ENCODE measurements at places on chromosomes 11 and 22.
A peak's percentile ranks its signal among the peaks of the same experiment; 100 is the strongest.

DNA sequence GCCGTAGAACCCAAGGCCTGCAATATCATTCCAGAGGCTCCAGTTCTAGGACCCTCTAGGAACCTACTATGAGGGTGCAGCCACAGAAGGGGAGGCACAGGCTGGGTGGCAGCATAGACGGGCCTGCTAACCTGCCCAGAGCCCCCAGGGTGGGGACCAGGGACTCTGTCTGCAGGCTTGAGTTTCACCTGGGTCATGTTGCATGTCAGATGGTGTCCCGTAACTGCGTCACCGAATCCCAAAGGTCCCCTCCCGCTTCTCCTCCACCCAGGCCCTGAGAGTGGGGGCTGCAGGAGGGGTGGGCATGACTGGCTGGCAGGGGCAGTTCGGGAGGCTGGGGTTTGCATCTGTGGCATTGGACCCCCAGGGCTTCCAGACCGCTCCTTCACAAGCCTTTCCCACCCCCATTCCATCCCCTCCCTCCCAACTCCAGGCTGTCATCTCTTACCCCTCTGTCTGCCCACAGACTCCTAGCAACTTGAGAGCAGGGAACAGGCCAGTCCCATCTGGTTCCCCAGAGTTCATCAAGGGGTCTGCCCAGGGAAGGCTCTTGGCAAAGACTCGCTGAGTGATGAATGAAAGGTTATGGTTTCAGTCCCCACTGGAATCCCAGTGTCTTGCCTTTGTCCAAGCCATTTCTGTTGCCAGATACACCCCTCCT is 16.3 kb downstream of the MYO7A start:
- peaks cover 5% of the 10 kb centered on the region for H3K4me1 ChIP-seq
- H3K27me3 ChIP-seq, result peaks cover 10% of the 10 kb centered on the region
- H3K27ac ChIP-seq, result no peak overlapping the region
- no peak for DNase-seq
- no peak overlapping the region for H3K4me3 ChIP-seq
- no peaks in the 10 kb centered on the region for H3K36me3 ChIP-seq

GRCh38 chr11:65317025-65317786 is 2.5 kb downstream of the CDC42EP2 start:
- H3K27ac ChIP-seq, result no peak overlapping the region
- no peak overlapping the region for H3K4me3 ChIP-seq
- peaks cover 8% of the 10 kb centered on the region for H3K27me3 ChIP-seq
- H3K4me1 ChIP-seq, result peaks cover 5% of the 10 kb centered on the region
- no peak for DNase-seq

DNA sequence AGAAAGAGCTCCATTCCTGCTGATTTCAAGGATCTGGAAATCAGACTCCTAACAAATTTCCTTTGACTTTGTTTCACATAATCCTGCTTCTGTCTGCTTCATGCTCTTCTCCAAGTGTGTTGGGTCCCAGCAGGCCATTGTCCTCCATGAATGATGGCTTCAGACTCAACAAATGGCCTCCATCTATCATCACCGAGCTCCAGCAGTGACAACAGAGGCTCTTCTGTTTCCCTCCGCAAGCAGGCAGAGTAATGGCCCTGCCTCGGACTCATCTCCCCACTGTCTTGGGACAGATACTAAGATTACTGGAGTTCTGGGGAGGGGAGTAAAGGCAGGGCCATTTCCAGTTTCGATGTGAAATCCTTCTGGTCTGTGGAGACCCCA is 127.3 kb downstream of the TENM4 start:
- H3K4me3 ChIP-seq, result no peak overlapping the region
- no peak for DNase-seq
- H3K36me3 ChIP-seq, result no peaks in the 10 kb centered on the region

DNA sequence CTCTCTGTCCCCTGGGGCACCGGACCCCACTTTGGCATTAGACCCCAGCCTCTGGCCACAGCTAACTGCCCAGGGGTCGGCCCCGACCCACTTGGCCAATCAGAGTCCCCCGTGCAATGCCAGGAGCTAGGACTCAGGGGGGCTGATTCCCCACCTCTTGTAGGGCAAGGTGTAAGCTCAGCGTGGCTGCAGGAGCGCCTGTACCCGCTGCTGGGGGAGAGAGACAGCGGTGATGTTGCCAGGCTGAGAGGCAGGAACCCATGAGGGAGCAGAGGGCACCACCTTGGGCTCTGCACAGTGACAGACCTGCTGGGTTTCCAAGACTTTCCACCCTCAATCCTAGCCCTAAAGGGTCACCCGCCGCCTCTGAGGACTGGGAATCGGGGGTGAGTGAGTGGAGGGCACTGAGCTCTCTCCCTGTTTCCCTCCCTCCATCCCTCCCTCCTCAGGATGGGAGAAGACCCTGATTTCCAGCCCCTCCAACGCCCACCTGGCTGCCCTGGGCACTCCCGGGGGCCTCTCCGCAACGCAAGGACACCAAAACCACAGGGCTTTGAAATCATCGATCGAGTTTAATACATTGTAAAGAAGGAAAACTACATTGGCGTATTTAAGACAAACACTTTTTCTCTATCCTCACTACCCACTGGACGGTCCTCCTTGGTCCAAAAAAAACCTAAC is 128.4 kb downstream of the ARHGAP8 start:
- no peak overlapping the region for H3K4me3 ChIP-seq
- H3K27me3 ChIP-seq, result no peaks in the 10 kb centered on the region
- DNase-seq, result no peak
- H3K36me3 ChIP-seq, result no peaks in the 10 kb centered on the region
- no peaks in the 10 kb centered on the region for H3K4me1 ChIP-seq
- H3K27ac ChIP-seq, result no peak overlapping the region

DNA sequence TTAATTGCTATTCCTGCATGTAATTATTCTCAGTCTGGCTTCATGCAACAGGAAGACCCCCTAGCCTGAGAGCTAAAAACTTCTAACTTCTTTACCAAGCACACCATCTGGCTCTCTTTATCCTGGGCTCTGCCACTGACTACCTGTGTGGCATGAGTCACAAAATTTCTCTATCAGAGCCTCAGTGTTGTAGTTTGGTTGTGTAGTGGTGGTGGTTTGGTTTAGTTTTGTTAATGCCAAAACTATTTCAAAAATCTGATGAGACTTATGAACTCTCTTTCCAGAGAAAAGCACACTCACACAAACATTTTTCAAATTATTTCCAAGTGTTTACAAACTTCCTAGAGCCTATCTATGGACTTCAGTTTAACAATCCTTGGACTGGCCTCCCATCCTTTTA is 7.5 kb upstream of the IL17RA start:
- H3K36me3 ChIP-seq, result no peaks in the 10 kb centered on the region
- no peaks in the 10 kb centered on the region for H3K27me3 ChIP-seq
- peaks cover 20% of the 10 kb centered on the region for H3K4me1 ChIP-seq
- DNase-seq, result no peak

GRCh38 chr11:131064373-131064991 is 148.2 kb upstream of the SNX19 start:
- no peaks in the 10 kb centered on the region for H3K36me3 ChIP-seq
- H3K4me1 ChIP-seq, result no peaks in the 10 kb centered on the region
- peak; percentile 46 for DNase-seq

GRCh38 chr11:91396236-91397133 is 828.1 kb upstream of the FAT3 start:
- no peaks in the 10 kb centered on the region for H3K36me3 ChIP-seq
- no peak overlapping the region for H3K4me3 ChIP-seq
- no peaks in the 10 kb centered on the region for H3K27me3 ChIP-seq
- no peak overlapping the region for H3K27ac ChIP-seq
- DNase-seq, result no peak

DNA sequence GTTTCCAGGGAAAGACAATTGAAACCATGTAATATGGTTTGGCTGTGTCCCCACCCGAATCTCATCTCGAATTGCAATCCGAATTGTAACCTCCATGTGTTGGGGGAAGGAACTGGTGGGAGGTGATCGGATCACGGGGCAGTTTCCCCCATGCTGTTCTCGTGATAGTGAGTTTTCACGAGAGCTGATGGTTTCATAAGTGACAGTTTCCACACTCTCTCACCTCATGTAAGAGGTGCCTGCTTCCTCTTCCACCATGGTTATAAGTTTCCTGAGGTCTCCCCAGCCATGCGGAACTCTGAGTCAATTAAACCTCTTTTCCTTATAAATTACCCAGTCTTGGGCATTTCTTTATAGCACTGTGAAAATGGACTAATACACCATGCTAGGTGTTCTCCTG is 148.3 kb upstream of the CADM1 start:
- H3K36me3 ChIP-seq, result no peaks in the 10 kb centered on the region
- H3K4me3 ChIP-seq, result no peak overlapping the region
- no peaks in the 10 kb centered on the region for H3K4me1 ChIP-seq
- DNase-seq, result no peak

DNA sequence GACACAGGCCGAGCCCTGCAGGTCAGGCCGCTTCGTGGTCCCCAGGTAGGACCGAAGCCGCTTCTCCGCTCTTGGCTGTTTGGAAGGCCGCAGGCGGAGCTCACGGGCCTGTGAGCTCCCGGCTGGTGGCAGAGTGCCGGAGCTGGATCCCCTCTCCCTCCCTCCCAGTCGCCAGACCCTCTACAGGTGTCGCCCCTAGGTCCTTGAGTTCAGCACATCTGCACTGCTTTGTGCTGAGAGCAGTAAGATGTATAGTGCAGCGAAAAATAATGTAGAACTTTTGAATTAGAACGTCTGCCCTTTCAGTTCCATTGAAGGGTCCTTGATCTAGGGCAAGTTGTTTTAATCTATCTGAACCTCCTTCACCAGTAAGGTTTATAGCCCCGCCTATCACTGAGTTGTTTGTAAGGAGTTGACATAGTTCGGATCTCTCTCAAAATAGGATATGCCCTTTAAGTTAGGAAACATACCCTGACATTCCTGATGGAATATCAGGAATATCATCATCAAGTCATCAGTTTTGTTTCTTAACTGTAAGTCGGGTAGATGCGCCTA is 419 bp downstream of the ANKRD49 start:
- H3K4me1 ChIP-seq, result peaks cover 25% of the 10 kb centered on the region
- peak overlapping the region; percentile 93 for H3K4me3 ChIP-seq
- peaks cover 18% of the 10 kb centered on the region for H3K36me3 ChIP-seq
- H3K27me3 ChIP-seq, result no peaks in the 10 kb centered on the region

DNA sequence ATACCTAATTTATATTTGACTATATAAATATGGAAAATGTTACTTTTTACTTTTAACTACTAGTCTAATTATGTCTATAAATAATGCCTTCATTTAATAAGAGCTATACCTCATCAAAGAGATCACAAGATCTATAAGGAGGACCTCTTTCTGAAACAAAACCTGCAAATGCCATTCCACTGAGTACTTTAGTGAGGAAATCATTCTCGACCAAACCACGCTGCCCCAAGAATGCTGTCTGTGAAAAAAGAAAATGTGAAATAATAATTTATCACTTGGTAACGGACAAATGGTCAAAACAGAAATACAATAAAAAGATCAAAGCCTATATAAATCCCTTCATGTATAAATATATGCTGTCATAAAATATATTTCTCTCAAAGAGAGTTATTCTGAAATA is 301.7 kb downstream of the SBF2 start:
- peaks cover 12% of the 10 kb centered on the region for H3K36me3 ChIP-seq
- H3K4me1 ChIP-seq, result no peaks in the 10 kb centered on the region
- no peak overlapping the region for H3K27ac ChIP-seq
- no peak overlapping the region for H3K4me3 ChIP-seq

DNA sequence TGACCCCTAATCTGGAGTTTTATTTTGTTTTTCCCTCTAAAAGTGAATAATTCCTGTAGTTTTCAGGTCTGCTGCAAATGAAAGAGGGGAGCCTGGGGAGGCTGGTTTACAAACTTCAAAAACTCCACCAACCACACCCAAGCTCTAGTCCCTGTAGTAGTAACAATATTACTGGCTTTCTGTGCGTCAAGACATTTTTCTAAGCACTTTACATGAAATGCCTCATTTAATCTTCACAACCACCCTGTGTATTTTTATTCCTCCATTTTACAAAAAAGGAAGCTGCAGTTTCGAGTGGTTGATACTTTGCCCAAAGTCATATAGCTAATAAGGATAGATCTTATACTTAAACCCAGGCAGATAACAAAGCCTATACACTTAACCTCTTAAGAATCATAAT is 23.5 kb downstream of the CTNND1 start:
- H3K27me3 ChIP-seq, result no peaks in the 10 kb centered on the region
- DNase-seq, result no peak
- H3K4me1 ChIP-seq, result peaks cover 10% of the 10 kb centered on the region
- H3K36me3 ChIP-seq, result no peaks in the 10 kb centered on the region
- H3K27ac ChIP-seq, result no peak overlapping the region

GRCh38 chr11:91947215-91947820 is 277.3 kb upstream of the FAT3 start:
- H3K27ac ChIP-seq, result no peak overlapping the region
- H3K36me3 ChIP-seq, result no peaks in the 10 kb centered on the region
- no peaks in the 10 kb centered on the region for H3K4me1 ChIP-seq
- no peak overlapping the region for H3K4me3 ChIP-seq

- H3K4me3 ChIP-seq, result no peak overlapping the region
- no peak overlapping the region for H3K27ac ChIP-seq
- H3K36me3 ChIP-seq, result no peaks in the 10 kb centered on the region
- H3K4me1 ChIP-seq, result peaks cover 28% of the 10 kb centered on the region
- peaks cover 7% of the 10 kb centered on the region for H3K27me3 ChIP-seq
Observed at GRCh38 chr11:86117712-86118063, 48.8 kb upstream of the PICALM start.
